ENCODE measurements at places on chromosomes 2 and 18.

DNA sequence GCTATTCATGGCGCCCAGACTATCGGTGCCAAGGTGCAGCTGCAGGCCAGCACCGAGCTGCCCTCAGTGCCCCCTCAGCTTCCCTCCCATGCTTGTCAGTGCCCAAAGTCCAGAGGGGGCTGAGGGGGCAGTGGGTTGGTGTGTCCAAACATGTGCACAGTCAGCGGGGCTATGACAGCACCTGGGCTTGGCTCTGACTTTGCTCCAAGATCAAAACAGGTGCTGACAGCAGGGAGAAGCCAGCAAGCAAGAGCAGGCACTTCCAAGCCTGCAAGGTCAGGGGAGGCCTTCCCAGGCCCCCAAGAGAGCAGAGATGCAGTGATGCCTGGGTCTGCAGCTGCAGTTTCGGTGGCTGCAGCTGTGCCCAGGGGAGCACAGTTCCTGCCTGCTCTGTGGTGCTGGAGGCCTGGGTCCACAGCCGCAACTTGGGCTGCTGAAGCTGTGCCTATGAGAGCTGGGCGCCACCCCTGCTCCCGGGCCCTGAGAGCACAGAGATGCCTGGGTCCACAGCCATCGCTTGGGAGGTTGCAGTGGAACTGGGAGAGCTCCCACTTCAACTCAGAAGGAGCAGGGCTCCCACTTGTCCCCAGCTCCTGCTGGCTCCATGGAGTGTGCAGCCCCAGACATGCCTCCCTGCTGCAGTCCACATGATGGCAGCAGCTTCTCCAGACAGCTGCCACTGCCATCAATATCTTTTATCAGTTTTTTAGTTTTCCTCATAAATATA, 775.3 kb upstream of the POU3F3 start:
- no peak for DNase-seq

DNA sequence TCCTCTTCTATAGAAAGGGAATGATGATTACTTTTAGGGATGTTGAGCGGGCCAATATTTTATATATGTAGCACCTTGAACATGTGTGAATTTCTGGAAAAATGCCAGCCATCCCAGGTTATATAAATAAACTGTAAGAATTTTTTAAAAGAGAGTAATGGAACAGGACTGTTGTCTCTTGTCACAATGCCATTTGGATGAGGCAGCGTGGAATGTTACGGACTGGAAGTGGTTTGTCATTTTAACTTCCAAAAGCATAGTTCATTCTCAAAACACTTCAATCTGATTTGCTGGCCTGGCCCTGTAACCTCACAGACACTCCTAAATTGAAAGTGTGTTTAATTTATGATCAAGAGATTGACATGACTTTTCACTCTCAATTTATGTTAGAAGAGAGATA, 70.8 kb downstream of the TPGS2 start:
- no peak for DNase-seq

DNA sequence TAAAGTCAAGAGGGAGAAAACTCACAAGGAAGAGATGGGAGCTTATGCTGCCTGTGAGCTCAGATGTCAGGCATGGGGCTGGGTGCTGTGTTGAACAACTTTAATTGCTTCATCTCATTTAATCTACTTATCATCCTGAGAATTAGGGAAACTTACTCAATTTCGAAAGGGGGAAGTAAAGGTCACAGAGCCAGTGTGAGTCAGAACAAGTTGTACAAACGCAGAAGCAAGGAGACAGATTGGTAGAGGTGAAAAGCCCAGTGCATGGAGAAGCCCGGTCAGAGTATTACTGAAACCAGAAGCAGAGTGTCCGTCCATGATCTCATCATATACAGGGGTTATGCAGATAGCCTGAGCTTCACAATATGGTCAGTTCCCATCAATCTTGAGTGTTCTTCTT, 281.1 kb upstream of the POU3F3 start:
- no peak for DNase-seq

- DNase-seq, result no peak
These were observed 2.0 kb downstream of the EIF2AK2 start for GRCh38 chr2:37154785-37155184.

- DNase-seq, result no peak
These were observed 170.9 kb upstream of the PXDN start for GRCh38 chr2:1915196-1915595.

DNA sequence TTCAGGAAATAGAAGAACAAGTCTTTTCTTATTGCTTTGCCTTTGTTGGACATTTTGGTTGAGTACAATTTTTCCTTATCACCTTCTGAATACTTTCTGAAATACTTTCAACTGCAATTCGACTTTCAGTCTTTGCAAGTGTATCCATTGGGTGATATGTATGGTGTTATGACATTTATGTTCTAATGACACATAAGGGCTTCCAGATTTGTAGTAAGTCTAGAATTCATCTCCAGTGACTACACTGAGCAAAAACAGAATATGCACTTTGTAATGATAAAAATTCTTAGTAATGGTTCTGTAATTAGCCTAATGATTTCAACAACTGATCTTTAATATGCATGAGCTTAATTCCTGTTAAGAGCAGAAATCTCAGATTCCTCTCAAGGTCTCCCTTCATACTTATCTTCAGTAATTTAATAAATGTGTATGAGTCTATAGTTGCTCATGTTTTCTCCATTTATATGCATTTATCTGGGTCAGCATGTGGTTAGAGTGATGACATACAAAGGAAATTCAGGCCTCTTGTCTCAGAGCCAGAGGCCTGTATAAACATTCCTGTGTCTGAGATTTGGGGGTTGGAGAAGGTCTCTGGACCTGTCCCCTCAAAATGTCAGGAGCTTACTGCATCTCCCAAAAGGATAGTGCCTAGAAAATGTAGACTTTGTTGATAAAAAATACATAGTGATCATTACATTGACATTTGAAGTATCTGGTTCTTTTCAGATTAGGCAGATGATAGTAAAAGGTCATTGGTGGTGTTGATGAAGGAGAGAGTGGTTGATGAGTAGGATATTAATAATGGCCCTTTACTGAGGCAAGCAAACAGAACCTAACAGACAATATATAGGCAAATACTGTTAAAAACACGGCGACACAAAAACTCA, 114.9 kb downstream of the QPCT start:
- no peak for DNase-seq

- DNase-seq, result no peak
These were observed 22.7 kb upstream of the PDIA6 start for GRCh38 chr2:10835052-10835970.

GRCh38 chr2:23322567-23323197, 62.3 kb upstream of the KLHL29 start:
- no peak for DNase-seq

DNA sequence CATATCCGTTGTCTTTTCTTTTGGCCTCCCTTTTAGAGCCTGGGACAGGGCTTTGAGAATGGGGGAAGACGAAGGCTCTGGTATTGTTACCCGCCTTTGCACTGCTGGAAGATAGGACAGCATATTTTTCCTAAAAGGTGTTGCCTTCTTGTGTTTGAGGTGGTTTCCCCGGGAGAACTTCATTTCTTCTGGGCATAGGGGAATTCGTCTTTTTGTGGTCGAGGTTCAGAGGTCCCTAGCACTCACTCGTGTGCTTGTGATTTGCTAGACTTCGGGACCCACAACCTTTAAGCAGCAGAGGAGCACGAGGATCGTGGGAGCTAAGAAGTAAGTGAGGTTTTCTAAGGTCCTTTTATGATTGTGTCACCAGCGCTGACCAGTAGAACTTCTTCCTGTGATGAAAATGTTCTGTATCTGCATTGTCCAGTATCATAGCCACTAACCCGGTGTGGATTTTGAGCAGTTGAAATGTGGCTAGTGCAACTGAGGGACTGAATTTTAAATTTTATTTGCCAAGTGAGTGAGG, 611 bp downstream of the ZNF512 start:
- DNase-seq, result no peak

GRCh38 chr18:28594034-28594433, 417.1 kb upstream of the CDH2 start:
- no peak for DNase-seq

GRCh38 chr2:30963184-30963583, 155.9 kb upstream of the CAPN13 start:
- no peak for DNase-seq

DNA sequence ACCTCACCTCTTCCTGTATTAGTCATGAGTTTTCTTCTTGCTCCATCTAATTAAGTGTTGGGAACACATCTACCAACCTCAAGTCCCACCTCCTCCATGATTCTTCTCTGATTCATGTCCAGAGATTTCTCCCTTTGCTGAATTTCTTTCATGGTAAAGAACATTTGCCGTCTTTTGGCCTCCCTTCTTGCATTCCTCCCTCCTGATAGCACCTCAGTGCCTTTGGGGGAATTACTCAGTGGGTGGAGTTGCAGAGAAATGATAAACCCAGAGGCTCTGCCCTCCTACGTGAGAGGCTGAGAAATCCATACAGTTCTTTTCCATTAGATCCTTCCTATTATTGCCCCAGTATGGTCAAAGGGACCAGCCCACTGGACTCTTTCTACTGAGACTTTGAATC, 651.9 kb downstream of the SLC4A3 start:
- no peak for DNase-seq

DNA sequence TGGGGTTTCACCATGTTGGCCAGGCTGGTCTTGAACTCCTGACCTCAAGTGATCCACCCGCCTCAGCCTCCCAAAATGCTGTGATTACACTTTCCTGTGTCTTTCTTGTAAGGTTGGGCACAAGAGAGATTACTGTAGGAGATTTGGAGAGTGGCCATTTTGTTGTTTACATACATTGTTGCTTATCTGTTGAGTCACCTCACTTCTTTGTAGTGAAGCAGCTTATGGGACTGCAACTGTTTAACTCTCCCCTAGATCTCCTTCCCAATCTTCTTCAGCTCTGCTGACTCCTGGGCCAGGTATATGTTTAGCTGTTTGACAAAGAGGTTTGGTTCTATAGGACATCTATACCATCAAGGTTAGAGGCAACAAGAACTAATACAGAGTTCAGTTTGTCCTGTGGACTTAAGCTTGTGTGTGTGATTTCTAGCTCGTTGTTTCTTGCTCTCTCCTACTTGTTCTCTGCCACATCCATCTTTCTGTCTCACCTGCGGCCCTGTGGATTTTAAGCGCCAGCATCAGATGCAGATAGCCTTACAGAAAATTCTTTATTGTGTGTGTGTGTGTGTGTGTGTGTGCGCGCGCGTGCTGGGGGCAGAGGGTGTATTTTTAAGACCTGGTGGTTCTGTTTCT, 95.4 kb downstream of the HAUS1 start:
- DNase-seq, result no peak

DNA sequence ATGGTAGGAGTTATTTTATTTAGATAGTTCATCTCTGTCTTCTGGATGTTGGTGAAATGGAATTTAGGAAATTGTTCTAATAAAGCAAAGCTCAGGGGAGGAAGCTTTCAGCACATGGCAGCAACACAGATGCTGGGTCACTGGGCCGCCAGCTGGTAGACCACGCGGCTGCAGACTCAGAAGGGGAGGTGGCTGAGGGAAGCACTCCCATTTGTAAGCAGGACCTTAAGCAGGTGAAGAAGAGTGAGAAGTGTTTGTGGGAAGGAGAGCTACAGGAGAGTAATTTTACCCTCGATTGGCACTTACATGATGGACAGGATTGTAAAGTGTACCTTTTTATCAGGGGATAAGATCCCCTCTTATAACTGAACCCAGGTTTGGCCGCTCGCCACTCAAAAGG, 24.4 kb downstream of the NMS start:
- no peak for DNase-seq

GRCh38 chr2:134950886-134951285, 32.3 kb downstream of the CCNT2 start:
- DNase-seq, result no peak

GRCh38 chr2:47321006-47321405, 82.0 kb upstream of the MSH2 start:
- DNase-seq, result no peak

- DNase-seq, result no peak
These were observed 83.2 kb upstream of the SPATS2L start for GRCh38 chr2:200223205-200223784.

- no peak for DNase-seq
These were observed 197.9 kb downstream of the NEDD4L start for GRCh38 chr18:58241877-58242276.

- no peak for DNase-seq
These were observed 303.8 kb downstream of the TDRD15 start for GRCh38 chr2:21427606-21428005.

DNA sequence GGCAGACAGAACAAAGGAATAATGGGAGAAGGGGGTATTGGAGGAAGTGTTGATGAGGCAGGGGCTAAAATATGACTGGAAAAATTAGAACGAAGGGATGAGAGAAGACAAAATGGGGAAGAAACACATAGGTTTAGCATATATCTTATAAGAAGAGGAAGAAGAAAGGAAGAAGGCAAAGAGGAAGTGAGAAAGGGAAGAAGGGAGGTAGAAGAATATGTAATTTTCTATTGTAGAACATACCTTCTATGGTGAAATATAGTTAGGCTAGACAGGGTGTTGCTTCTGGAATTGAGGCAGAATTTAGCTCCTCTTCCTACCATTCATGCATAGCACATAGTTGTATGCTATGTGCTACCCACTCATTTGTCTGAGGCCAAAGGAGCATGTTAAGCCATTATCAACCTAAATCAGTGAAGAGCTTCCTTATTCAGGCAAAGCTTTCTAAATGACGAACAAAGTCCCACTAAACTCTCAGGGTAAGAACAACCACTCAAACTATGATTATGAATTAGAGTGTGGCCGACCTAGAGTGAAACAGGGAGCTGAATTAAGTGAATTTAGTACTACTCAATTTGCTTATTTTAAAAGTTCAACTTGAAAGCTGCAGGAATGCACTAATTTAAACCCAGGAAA, 180.9 kb upstream of the GALNT5 start:
- no peak for DNase-seq

DNA sequence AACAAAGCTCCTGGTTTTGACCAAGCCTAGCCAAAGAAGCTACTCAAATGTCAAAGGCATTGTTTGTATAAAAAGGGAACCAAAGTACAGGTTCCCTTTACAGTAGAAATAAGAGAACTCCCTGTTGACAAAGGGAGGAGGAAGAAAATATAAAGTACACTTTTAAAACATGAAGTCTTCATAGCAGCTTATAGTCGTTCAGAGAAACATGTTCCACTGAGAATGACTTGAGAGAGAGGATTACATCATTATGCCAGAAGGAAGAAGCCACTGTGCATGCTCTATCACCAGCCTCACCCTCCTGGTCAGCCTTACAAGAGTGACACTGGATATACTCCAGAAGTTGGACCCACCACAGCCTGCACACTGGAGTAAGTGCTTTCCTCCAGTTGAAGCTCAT, 2.5 kb upstream of the DHRS9 start:
- DNase-seq, result no peak

- no peak for DNase-seq
These were observed 8.6 kb downstream of the MREG start for GRCh38 chr2:216004697-216005283.

- no peak for DNase-seq
These were observed 159.2 kb downstream of the DTNB start for GRCh38 chr2:25514043-25514637.

DNA sequence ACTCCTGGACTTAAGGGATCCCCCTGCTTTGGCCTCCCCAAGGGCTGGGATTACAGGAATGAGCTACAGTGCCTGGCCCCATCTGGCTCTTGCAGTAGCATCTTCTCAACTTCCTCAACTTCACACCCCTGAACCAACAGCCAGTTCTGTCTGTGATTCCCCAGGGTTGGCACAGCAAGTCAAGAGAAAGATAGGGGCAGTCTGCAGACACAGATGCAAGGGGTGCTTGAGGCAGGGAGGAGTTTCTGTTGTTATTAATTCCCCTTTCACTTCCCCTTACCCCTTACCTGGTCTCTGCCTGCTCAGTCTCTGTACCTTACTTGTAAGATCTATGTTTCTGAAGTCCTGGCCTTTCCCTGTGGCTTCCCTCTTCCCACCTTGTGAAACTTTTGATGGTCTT, 54.1 kb upstream of the MEX3C start:
- no peak for DNase-seq
